ENCODE measurements at places on chromosomes 16 and 17. TPM values are rescaled to one million over a fixed set of nuclear protein-coding genes. Genes with fewer than 3 reads are reported as not detected.

Gene SLC22A31
- 1.8 TPM for total RNA-seq

Gene TP53TG3D
- 1.7 TPM for total RNA-seq

Gene E4F1
- 27.2 TPM for total RNA-seq

Gene MYO15B
- total RNA-seq = 58.0 TPM

Gene KRTAP2-3
- not detected for total RNA-seq

Gene TSPAN10
- 5.0 TPM for total RNA-seq

Gene ORAI3
- total RNA-seq = 13.9 TPM

Gene KCNH6
- not detected for total RNA-seq

Gene SNX20
- total RNA-seq = not detected

Gene TEX14
- total RNA-seq = not detected

Gene IL21R
- total RNA-seq = 0.02 TPM

Gene NACA2
- total RNA-seq = 0.10 TPM

Gene KRTAP4-4
- total RNA-seq = not detected

Gene DCAF7
- 61.0 TPM for total RNA-seq

Gene CD300LB
- not detected for total RNA-seq

Gene NPIPB13
- 2.9 TPM for total RNA-seq

Gene NPIPB6
- total RNA-seq = 3.3 TPM

Gene C16orf96
- total RNA-seq = not detected

Gene CTRL
- 1.8 TPM for total RNA-seq

Gene KRTAP4-6
- not detected for total RNA-seq

Gene C16orf95
- total RNA-seq = 5.5 TPM
